ENCODE measurements at places on chromosomes 6 and 20. TPM values are rescaled to one million over a fixed set of nuclear protein-coding genes. Genes with fewer than 3 reads are reported as not detected.

- no peak overlapping the region for H3K4me3 ChIP-seq
- DNase-seq = no peak
- H3K4me1 ChIP-seq = no peaks in the 10 kb centered on the region
- H3K36me3 ChIP-seq = no peaks in the 10 kb centered on the region
- H3K27me3 ChIP-seq = no peaks in the 10 kb centered on the region
Observed at GRCh38 chr6:56746767-56747504, 104.2 kb upstream of the DST start.

Gene SLC24A3
- total RNA-seq = not detected

DNA sequence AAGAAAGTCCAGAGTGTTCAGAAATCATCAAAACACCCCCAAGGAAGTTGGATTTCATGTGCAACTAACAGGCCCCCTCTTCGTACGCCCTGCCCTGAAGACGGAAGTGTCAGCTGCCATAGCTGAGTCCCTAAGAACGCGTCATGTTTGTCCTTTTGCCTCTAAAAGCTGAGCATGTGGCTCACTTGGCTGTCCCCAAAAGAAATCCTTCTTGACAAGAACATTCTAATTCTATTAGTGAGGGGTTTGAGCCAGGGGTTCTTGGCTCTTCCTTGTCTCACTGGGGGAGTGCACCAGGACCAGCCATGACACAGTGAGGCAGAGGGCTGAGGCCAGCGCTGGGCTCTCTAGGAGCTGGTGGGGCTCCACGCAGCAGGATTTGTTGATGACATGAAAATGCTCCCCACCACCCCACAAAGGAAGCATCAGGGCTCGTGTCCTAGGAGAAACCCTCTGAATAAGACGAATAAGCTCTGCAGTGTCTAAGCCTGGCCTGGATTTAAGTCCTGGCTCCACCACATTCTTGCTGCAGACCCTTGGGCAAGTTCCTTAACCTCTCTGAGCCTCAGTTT lies 20.0 kb upstream of the SPO11 start:
- H3K4me1 ChIP-seq = no peaks in the 10 kb centered on the region
- H3K27me3 ChIP-seq = peaks cover 20% of the 10 kb centered on the region
- no peak overlapping the region for H3K27ac ChIP-seq
- DNase-seq = no peak
- H3K4me3 ChIP-seq = no peak overlapping the region

DNA sequence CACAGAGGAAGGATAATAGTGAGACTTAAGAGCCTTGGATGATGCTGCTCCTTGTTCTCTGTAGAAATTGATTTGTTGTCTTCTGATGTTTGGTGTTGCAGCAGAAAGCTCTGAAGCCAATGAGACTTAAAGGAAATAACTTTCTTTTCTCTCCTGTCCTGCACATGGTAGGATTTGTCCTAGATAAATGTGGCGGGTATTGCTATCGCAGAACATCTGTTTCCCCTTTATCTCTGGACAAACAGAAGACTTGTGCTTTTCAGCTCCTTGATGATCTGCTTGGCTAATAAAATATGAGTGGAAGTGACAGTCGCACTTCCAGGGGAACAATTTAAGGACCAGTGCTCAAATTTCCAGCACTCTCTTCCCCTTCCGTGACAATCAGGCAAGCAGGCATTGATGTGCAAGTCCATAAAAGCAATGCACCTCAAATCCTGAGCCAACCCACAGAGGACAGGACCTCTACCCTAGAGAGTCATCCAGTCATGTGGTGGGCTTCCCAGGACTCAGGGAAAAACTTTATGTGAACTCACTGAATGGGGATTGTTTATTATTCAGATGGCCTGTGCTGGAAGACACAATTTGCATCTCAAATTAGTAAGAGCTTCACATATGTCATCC lies 9.9 kb upstream of the NCR2 start:
- no peaks in the 10 kb centered on the region for H3K36me3 ChIP-seq
- peaks cover 12% of the 10 kb centered on the region for H3K4me1 ChIP-seq
- peak; percentile 55 for DNase-seq
- no peak overlapping the region for H3K27ac ChIP-seq

GRCh38 chr20:46639587-46639986 lies 11.7 kb downstream of the SLC13A3 start:
- H3K4me3 ChIP-seq = no peak overlapping the region
- DNase-seq = no peak
- no peaks in the 10 kb centered on the region for H3K27me3 ChIP-seq
- no peak overlapping the region for H3K27ac ChIP-seq
